ENCODE measurements at places on chromosomes 4 and X.

GRCh38 chrX:150767475-150768131 lies 74.4 kb downstream of the MTMR1 start:
- no peak for DNase-seq

GRCh38 chrX:15564981-15565579 lies 35.7 kb downstream of the ACE2 start:
- peak; percentile 11 for DNase-seq

DNA sequence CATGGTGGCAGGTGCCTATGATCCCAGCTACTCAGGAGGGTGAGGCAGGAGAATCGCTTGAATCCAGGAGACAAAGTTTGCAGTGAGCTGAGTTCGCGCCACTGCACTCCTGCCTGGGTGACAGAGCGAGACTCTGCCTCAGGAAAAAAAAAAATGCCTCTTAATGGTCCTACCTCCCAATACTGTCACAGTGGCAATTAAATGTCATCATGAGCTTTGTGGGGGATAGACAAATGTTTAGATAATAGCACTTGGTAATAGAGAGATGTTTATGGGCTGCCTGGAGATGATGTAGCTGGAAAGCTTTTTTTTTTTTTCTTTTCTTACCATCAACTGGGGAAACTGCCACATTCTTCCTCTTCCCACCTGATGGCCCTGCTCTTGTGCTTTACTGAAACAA lies 33.0 kb downstream of the GRK4 start:
- DNase-seq, result no peak

DNA sequence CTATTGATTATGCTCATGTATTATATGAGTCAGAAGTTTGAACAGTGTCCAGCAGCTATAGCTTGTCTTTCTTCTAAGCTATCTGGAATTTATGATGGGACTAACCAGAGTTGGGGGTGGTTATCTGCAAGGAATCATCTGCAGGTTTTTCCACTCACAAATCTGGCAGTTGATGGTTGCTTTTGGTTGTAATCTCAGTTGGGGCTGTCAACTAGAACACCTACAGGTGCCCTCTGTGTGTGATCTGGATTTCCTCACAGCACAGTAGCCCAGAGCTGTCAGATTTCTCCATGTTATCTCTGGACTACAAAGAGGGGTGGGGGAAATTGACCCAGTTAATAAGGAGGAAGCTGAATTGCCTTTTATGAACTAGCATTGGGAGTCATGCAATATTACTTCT lies 51.4 kb upstream of the MAP9 start:
- DNase-seq, result no peak

DNA sequence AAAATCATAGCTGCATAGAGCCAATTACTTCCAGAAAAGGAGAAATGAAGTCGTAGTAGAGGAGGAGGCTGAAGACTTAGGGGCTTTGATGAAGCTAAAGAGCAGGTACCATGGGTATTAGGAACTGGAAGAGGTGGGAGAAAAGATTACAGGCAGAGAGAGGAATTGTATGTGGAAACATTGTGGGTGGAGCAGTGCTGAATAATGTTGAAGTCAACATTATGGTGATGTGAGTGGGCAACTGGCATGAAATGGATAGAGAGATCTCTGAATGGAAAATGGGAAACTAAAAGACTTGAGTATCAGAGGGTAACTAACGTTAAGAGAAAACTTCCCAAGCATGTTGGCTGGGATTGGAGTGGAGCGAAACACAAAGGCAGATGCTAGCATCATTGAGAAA lies 92.5 kb downstream of the AREG start:
- no peak for DNase-seq

- no peak for DNase-seq
These were observed 435.4 kb upstream of the TENM3 start for GRCh38 chr4:181807771-181808170.

GRCh38 chr4:188246488-188246887 lies 107.2 kb downstream of the TRIML1 start:
- DNase-seq, result no peak

DNA sequence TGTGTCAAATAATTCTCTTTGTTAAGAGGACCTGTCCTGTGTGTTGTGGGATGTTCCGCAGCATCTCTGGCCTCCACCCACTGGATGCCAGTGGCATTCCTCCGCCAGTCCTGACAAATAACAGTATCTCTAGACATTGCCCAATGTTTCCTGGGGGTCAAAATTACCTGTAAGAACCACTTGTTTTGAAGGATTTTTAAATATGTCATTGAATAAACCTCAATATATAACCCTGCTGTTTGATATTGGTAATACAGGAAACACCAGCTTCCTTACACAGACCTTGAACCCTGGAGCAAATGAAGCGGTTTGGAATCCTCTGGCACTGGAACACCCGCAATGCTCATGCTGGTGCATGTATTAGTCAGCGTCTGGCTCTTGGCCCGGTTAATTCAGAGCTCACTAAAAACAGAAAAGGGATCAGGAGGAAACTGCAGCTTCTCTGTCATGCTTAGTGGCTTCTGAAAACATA lies 101.3 kb downstream of the TBL1X start:
- DNase-seq, result peak; percentile 6

DNA sequence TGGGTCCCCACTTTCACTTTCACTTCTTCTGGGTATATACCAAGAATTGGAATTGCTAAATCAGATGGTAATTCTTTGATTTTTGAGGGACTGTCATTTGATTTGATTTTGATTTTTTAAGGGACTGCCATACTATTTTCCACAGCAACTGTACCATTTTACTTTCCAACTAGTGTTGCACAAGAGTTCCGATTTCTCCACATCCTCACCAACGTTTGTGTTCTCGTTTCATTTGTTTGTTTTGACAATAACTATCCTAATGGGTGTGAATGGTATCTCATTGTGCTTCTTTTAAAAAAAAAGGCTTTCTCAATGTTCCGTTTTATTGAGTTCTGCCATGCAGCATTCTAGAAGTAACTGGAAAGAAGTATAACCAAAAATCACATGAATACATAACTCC lies 62.6 kb downstream of the C4orf46 start:
- no peak for DNase-seq

Data from stimulated activated CD4-positive, alpha-beta T cell treated with anti-CD3 and anti-CD28 coated beads, Interleukin-2, amount 100 ng/mL, for 48 hours (primary cell).